Epithelial cell of prostate (primary cell): ENCODE measurements at places on chromosomes 1 and 21.

DNA sequence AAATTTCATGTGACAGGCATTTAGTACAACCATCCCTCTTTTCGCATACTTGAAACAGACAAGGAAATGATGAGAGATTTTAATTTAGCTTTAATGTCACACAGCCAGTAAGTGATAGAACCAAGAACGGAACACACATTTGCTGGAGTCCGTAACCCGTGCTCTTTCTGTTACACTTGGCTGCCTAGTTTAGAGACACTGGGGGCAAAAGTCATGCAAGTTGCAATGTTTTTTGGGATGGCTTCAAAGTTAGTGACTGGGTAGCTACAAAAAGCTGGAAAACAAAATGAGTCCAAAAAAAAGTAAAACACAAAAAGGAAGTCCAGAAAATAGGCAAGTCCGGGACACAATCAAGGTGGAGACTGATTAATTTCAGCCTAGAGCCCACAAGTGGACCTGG lies 5.9 kb downstream of the NID1 start:
- DNase-seq, result no peak

- no peak for DNase-seq
Observed at GRCh38 chr1:230047114-230047865, 19.7 kb upstream of the GALNT2 start.

- DNase-seq, result no peak
Observed at GRCh38 chr1:11691928-11692711, 610 bp downstream of the DRAXIN start.

DNA sequence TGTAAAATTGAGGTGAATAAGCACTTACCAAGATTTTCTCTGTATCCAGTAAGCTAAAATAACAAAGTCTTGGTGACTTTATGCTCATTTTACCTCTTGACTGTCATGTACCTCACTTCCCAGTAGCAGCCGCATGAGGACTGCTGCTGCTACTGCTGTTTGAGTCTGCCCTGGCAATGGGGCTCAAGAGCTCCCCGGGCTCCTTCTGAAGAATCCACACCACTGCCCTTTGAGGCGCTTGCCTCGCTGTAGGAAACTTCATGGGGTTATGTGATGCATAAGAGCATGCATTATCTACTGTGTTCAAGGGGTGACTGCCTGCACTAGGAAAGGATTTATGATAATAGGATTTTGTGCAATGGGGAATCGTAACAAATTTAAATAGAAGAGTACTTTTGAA lies 113.5 kb downstream of the NTNG1 start:
- no peak for DNase-seq

DNA sequence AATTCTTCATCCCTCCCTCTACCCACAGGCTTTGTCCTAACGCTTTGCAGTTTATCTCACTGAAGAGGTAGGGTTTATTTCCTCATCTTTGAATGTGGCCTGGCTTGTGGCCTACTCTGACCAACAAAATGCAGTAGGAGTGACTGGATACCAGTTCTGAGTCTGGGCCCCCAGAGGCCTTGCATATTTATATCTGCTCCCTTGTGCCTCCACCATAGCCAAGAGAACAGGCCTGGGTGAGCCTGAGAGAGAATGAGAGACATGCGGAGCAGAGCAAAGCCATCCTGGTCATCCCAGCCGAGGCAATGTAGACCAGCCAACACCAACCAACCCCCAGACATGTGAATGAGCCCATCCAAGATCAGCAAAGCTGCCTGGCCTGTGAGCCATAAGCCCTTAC lies 30.3 kb downstream of the SMIM12 start:
- DNase-seq, result no peak

- DNase-seq, result no peak
Observed at GRCh38 chr1:6483017-6483760, 8.3 kb downstream of the PLEKHG5 start.

- DNase-seq, result no peak
Observed at GRCh38 chr1:180631194-180631765, 542 bp upstream of the XPR1 start.

- DNase-seq, result no peak
Observed at GRCh38 chr1:107105914-107106313, 34.9 kb upstream of the NTNG1 start.

- DNase-seq, result no peak
Observed at GRCh38 chr1:4315202-4315601, 339.2 kb upstream of the AJAP1 start.

DNA sequence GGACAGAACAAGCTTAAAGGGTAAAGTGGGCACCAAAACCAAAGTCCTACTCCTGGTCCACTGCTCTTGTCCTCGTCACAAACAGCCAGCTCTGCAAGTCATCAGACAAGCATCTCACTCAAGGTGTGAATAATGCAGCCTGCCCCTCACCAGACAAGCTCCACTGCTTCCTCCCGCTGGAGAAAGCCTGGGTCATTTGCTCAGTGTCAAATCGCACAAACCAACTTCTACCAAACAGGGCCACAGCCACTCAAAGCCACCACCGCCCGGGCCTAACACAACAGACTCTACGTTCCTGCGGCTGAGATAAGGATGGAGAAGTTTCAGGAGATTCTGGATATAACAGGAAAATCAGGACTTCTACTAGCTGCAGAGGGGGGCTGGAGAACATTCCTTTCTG lies 3.3 kb downstream of the SSBP3 start:
- DNase-seq, result no peak

DNA sequence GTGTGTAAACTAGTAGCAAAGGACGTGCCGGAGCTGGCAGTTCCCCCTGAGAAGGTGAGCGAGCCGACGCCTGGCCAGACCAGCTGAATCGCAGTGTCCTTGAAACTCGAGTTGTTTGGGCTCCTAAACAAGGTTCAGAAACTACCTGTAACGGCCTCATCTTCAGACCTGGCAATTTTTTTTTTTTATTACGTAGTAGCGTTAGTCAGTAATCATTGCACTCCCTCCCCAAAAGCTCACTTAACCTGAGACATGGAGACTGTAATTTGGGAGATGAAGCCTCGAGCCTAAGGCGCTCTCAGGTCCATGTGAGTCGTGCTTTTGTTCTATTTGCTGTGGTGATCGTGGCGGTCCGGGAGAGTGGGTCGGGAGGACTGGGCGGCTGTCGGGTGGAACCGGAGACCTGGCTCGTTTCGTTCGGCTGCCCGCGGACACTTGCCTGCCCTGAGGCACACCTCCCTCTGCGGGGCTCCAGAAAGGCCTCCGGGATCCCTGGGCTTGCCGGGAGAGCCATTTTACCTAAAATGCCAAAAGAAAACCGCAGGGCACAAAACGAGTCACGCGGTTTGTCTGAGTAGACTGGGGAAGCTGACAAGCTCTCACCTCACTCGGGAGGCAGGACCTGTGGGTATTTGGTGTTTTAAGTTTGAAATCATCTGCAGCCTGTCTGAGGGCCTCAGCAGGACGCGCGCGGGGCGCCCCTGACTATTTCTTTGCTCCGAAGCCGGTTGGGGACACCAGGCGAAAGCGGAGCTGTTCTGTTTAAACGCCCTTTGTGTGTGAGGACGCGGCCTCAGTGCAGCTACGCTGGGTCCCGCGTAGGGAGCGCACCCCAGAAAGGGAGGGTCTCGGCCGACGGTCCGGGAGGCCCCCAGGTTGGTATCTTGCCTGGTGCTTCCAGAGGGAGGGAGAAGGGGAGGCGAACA lies 722 bp downstream of the LHX8 start:
- DNase-seq, result no peak

DNA sequence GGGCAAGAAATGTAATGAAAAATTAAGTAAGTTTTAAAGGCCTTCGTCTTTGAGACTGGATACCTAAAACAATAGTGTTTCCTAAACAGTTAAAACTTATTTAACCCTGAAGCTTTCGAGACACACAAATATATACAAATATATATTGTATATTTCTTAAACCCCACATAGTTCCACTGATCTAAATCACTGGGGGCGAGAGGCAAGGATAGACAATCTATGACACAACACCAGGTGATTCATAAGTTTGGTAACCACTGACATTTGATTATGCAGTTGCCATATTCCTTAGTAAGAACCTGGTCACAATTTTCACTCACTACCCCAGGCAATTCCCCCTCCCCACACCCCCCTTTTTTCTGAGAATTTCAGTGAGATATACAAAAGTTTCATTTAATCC lies 55.3 kb upstream of the BOLA1 start:
- no peak for DNase-seq

- no peak for DNase-seq
Observed at GRCh38 chr21:45048026-45048698, 26.2 kb upstream of the ADARB1 start.

- DNase-seq, result no peak
Observed at GRCh38 chr1:232285138-232285537, 344.8 kb downstream of the SIPA1L2 start.

- DNase-seq, result no peak
Observed at GRCh38 chr1:234281826-234282489, 91.3 kb upstream of the COA6 start.

DNA sequence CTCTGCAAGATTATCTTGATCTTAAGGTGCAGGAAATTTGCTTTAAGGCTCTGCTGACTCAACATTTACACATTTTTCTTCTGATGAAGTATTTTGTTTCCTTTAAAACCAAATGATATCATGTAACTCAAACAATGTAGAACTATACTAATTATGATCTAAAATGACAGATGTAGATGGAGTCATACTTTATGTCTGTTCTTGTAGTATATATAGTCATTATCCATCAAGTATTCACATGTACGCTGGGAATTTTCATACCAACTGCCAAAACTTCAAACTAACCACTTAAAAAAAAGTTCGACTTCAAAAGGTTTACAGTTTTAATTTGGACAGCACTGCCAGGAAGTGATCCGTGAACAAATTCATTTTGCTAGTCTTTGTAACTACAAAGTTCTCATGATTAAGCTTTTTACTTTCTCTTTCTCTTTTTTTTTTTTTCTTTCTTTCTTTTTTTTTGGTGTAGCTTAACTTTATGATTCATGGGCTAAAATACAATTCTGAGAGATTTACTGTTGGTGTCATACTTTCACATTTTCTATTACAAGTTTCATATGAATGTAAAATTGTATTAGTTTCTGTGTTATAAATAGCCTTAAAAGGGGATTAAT lies 509.0 kb upstream of the CXADR start:
- peak; percentile 48 for DNase-seq

DNA sequence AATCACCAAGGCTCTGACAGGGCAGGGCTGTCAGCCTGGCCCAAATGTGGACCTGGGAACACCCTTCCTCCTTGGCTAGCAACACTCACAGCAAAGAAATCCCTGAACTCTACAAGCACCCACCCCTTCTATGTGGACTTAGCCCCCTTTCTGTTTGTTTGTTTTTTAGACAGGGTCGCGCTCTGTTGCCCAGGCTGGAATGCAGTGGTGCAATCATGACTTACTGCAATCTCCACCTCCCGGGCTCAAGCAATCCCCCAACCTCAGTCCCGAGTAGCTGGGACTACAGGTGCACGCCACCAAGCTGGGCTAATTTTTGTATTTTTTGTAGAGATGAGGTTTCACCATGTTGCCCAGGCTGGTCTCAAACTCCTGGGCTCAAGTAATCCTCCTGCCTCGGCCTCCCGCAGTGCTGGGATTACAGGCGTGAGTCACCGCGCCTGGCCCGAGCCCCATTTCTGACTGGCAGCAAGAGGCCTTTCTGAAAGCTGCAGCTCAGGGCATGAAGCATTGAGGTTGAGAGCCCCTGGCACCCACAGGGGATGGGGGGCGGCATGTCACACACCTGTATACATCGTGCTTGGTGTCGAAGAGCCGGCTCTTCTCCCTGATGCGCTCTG lies 16.2 kb downstream of the RIPK4 start:
- DNase-seq, result no peak

DNA sequence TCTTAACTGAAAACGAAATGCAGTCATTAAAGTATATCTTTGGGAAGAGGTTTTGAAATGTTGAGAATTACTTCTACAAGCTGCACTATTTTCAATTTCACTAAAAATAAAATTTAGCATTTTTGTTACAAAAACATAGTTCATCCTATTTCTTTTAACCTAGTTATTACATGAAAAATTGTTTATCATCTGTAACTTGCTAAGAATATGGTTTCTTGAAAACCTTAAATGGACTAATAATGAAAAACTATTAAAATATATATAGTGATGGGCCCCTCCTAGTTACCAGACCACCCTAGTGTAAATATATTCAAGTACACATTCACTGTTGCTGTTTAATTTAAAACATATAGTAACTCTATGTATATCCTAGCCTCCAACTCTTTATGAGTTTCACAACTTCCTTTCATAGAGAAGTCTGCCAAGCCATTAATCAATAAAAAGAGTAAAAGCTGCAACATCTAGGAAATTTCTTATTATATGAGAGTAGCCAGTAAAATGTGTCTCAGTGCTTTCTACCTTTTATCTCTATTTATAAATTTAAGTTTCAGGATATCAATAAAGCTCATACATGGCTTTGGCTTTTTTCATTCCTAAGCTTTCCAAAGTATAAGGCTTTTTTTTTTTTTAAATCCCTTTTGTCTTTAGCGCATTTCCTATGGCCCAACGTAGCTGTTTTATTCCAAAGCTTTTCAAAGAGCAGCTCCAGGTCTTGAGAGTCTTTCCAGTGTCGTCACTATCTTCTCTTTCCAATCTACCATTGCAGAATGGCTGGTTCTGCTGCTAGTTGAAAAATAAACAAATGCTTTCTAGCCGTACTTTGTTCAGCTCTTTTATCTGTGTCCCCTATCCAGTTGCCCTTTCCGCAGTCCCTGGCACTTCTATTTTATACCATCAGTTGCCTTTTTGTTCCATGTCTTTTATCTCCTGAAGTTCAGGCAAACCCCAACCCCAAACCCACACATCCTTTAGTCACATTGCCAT lies 6.5 kb downstream of the IRF2BP2 start:
- DNase-seq, result no peak
